ENCODE measurements at places on chromosomes 3 and 15. TPM values are rescaled to one million over a fixed set of nuclear protein-coding genes. Genes with fewer than 3 reads are reported as not detected.

DNA sequence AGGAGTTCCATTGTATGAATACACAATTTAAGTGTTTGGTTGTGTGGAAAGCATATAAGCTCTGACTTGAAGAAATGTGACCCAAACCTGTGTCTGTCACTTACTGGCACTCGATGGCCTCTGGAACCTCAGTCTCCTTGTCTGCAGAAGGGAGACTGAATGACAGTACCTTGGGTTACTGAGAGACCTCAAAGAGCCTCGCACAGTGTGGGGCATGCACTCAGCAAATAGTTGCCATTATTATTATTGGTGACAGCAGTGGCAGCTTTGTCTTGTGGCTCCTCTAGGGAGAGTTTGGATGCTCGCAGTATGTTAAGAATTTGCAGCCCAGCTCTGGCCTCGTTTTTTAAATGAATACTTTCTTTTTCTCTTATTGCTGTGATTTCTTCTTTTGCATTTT lies 43.4 kb downstream of the EEFSEC start:
- no peak for DNase-seq

The RCN2 gene
- total RNA-seq: 30.2 TPM

The INSYN1 gene
- total RNA-seq: not detected

DNA sequence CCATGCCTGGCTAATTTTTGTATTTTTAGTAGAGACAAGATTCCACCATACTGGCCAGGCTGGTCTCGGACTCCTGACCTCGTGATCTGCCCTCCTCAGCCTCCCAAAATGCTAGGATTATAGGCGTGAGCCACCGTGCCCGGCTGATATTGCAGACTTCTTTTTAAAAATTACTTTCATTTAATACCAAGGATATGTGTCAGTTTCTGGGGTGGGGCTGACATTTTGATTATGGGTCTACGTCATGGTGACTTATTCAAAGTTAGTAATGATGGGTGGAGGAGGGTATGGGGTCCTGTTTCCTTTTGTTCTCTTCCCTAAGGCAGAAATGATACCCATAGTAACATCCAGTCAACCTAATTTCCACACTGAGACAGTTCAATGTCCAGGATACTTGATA lies 34.7 kb downstream of the GBE1 start:
- no peak for DNase-seq

DNA sequence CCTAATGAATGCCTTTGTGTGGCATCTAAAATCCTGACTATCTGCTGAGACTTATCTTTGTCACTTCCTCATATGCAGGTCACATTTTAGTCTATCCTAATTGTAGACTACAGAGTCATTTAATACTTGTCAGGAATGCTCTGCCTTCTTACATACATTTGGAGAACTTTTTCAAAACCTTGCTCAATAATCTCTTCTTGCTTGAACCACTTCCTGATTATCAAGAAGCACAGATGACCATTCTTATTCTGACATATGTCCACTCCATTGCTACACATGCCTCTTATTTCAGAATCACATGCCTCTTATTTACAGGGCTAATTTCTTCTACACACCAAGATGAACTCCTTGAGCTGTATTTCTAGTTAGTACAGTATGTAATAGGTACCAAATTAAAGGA lies 400.3 kb downstream of the TBC1D5 start:
- DNase-seq: no peak

DNA sequence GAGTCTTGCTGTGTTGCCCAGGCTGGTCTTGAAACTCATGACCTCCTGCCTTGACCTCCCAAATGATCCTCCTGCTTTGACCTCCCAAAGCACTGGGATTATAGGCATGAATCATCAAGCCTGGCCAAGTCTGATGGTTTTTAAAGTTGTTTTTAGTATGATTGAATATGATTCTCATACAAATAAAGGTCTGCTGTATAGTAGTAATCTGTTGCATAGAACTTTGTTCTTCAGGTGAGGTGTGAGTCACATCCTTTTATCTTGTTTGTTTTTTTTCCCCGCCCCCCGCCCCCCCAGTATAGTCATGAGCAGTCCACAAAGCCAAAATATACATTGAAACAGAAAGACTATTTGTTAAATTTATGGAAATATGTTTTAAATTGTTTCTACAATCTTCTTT lies 39.0 kb downstream of the UBE2E2 start:
- DNase-seq: no peak

The RFTN1 gene
- total RNA-seq: 59.7 TPM

- no peak for DNase-seq
Observed at GRCh38 chr15:78372880-78373279, 32.7 kb downstream of the CRABP1 start.

The IL17RD gene
- not detected for total RNA-seq

- DNase-seq: no peak
Observed at GRCh38 chr15:45371546-45371945, 6.8 kb downstream of the GATM start.

Measured in CD4-positive, alpha-beta memory T cell (primary cell).